Fibroblast of pulmonary artery (primary cell): ENCODE measurements at places on chromosomes 2 and 18.

- no peak for DNase-seq
Observed at GRCh38 chr2:48253301-48253700, 276.7 kb upstream of the STON1 start.

DNA sequence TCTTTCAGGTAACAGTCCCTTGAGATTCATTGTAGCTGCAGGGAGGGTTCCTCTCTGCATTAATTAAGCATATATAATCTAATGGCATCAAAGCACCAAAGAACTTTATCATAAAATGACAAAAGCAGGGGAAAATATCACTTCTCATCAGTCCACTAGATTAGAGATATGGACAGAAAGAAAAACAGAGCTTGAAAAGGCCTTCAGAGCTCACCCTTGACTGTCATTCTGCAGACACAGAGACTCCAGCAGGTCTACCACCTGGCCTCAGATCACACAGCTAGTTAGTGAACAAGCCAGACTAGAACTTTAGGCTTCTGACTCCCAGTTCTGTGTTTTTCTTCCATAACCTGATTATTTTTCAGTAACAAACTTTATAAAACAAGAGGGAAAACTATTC is 88.5 kb downstream of the FIGN start:
- no peak for DNase-seq

- no peak for DNase-seq
Observed at GRCh38 chr2:118755901-118756300, 91.5 kb downstream of the EN1 start.

DNA sequence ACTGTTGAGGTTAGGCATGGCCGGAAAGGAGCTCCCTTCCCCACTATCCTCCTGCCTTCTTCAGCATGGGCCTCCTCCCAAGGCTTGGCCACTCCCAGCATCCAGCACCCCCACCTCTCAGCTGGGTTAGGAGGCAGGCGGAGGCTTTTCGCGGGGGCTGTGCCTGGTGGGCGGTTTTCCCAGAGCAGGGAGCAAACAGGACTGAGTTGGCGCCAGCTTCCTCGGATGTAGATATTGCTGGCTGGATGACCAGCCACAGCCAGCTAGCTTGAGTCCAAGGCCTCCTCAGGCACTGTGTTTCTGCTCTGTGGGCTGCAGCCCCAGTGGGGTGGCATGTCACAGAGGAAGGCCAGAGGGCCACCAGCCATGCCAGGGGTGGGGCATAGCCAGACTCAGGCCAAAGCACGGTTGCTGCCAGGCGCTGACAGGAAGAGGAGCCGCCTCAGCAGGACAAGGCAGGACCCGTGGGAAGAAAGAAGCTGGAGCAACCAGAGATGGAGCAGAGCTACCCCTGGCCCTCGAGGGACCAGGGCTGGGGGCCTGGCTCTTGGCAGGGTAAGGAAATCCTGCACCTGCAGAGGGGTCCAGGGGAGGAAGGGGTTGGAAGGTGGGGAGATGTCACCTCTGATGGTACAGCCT is at the start of gene TCF23:
Gene TCF23, plus strand, starts transcription at position 204 of the 639 bp plus-strand sequence. Its CDS starts 130 bp downstream, at position 334.
- DNase-seq, result peak; percentile 39

- no peak for DNase-seq
Observed at GRCh38 chr2:240234503-240234951, 94.1 kb upstream of the OTOS start.

DNA sequence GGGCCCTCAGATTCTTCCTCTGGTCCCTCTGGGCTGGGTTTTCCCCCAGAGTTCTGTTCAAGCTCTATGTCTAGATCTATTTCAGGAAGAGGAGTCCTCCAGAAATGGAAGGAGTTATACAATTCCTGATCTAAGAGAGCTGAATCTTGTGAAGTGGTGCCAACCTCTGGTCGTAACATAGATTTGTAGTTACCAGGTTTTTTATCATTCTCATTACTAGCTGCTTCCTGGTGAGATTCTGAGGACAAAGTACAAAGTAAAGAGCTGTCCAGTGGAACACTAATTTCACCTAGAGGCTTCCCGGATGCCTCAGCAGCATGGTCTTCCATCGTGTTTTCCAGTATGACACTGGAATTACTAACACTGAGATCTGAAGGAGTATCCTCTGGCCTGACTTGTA is 44.1 kb downstream of the PPP4R1 start:
- no peak for DNase-seq

- DNase-seq, result no peak
Observed at GRCh38 chr2:238487652-238488346, 61.1 kb downstream of the ASB1 start.

GRCh38 chr18:34890486-34891085 is 150.6 kb upstream of the MAPRE2 start:
- DNase-seq, result no peak

- no peak for DNase-seq
Observed at GRCh38 chr18:51562866-51563265, 365.4 kb upstream of the MEX3C start.

GRCh38 chr18:13217971-13218367 is 591 bp upstream of the LDLRAD4 start:
- no peak for DNase-seq

DNA sequence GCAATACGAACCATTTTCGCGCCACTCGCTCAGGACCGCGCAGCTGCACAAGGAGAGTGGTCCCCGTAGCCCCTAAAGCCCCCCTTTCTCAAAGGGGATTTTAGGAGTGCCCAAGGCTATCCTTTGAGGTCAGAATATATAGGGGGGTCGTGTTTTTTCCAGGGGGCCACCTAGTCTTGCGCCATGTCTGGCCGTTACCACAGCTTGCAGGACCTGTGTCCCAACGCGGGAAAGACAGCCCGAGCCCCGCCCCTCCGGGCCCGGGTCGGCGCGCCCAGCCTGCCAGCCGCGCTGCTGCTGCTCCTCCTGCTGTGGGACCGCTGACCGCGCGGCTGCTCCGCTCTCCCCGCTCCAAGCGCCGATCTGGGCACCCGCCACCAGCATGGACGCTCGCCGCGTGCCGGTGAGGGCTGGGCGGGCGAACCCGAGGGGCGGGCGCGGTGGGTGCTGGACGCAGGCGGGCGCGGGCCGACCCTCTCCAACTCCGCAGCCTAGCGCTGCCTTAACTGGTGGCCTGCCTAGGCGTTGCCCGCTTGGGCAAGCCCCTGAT is at the start of gene CDCA7:
Gene CDCA7, plus strand, starts transcription at position 291 of the 550 bp plus-strand sequence. Its CDS starts 92 bp downstream, at position 383.
- peak; percentile 60 for DNase-seq

- DNase-seq, result no peak
Observed at GRCh38 chr2:232286001-232286868, 92.3 kb upstream of the ALPP start.

DNA sequence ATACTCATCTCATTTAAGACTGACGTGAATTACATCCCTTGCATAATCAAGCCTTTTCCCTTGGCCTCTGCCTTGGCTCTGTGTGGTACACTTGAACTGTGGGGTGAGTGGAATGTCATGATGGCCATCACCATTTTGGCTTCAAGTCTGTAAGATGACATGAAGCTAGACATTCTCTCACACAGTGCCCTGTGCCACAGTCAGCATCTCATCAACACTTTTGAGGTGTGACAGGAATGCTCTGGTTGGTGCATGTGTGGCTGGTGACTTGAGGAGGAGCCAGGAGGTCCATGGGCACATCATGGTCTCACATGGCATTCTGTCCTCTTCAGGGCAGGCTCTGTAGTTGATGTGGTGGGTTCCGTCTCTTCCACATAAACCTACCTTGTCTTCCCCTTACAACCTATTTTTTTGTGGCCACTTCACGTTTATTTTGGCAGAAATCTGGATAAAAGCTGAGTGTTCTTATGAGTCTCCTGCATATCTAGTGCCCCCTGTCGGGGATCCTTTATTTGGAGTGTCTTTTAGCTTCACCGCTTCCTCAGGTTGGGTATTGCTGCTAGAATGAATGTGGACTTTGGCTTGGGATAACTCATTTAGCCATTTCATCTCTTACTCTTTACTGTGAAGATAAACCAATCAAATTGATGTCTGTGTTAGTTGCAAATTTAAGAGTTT is 28.1 kb downstream of the MAP4K4 start:
- peak; percentile 39 for DNase-seq

DNA sequence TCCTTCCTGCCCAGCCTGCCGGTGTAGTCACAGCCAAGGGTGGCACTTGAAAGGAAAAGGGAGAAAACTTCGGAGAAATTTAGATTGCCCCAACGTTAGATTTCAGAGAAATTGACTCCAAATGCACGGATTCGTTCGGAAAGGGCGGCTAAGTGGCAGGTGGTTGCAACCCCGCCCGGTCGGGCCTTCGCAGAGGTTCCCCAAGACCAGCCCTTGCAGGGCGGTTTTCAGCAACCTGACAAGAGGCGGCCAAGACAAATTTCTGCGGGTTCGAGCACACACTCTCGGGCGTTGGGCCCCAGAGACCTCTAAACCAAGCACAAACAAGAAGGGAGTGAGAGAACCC is 4.8 kb downstream of the ONECUT2 start:
- DNase-seq, result no peak

DNA sequence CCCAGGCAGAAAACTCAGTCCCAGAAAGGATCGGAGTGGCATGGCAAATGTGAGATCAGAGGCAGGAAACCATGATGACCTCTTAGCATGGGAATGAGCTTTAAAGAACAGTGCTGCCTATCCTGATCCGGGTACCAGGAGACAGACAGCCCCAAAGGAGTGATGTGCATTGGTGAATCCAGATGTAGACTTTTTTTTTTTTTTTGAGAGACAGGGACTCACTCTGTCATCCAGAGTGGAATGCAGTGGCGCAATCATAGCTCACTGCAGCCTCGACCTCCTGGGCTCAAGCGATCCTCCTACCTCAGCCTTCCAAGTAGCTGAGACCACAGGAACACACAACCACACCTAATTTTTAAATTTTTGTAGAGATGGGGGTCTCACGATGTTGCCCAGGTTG is 122.7 kb downstream of the VAPA start:
- no peak for DNase-seq

GRCh38 chr2:18244845-18245244 is 315.6 kb downstream of the RDH14 start:
- DNase-seq, result no peak

DNA sequence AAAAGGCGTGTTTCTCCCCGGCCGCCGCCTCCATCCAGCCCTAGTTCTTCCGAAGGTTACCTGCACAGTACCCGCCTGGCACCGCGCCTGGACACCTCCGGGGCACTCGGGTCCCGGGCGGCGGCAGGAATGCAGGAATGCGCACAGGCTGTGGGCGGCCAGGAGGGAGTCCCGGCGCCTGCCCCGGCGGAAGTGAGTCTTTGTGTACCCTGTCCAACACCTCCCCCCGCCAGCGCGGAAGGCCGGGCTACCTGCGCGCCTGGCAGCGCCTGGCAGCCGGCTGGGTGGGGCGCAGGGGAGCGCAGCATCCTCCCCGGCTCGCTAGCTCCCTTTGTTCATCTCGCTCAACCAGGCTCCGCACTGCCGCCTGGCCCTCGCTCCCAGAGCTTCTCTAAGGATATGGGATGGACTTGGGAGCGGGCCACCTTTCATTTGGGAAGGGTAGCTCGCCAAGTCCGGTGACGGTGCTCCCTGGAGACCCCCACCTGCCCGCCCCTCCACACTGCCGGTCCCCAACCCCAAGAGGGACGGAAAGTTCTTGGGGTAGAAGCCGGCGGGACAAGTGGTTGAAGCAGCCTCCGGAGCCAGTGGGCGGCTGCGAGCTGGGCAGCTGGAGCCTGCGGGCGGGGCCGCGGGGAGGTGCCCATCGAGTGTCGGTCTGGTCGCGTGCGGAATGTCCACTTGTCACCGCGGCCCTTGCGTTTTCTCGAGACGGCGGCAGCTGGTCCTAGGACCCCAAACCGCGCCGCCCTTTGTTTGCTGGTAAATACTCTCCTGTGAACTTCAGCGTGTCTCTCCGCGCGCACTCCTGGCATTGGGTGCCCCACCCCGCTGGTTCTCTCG is 1.2 kb upstream of the ST6GAL2 start:
- DNase-seq, result no peak

- peak; percentile 58 for DNase-seq
Observed at GRCh38 chr2:174748948-174749347, 15.3 kb downstream of the CHRNA1 start.

- no peak for DNase-seq
Observed at GRCh38 chr2:183283209-183283608, 159.0 kb downstream of the NUP35 start.

DNA sequence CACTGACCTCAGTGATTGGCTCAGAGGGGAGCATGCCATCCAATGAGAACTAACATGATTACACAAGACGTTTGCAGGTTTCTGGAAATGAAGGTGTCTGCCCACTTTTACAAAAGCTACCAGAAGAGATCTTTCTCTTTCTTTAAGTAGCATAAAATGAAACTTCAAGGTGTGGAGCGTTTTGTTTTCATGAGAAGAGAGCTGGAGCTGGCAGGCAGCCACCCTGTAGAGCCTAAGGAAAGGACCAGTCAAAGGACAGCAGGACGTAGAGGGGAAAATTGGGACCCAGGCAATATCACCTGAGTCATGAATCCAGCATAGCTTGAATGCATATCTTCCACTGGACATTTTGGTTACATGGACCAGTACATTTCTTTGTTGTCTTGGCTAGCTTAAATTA is 331.0 kb downstream of the EPHA4 start:
- DNase-seq, result no peak

DNA sequence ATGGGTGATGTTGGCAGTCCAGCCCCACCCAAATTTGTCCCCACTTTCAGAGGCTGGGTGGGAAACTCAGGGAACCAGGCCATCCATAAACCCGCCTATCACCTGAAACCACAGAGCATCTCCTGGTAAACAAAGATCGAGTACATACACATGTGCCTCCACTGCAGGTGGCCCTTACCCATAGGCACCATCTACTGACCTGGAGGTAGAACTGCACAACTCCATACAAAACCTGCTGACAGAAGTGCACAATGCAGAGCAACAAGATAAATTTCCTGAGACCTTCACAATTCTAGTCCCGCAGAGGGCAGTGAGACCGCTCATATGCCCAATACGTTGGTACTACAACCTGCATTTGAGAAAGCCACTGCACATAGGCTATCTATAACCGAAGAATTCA is 856.3 kb downstream of the SUCLG1 start:
- DNase-seq, result no peak

DNA sequence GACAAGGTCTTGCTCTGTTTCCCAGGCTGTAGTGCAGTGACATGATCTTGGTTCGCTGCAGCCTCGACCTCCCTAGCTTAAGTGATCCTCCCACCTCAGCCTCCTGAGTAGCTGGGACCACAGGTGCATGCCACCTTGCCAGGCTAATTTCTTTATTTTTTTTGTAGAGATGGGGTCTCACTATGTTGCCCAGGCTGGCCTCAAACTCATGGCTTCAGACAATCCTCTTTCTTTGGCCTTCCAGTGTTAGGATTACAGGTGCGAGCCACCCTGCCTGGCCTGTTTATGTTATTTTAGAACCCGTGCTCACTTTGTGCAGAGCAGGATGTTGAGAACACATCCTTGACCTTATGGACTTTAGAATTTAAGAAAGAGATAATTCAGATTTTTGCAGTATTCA is 17.4 kb downstream of the FAM117B start:
- no peak for DNase-seq

GRCh38 chr2:96088340-96089335 is 27.7 kb downstream of the ADRA2B start:
- no peak for DNase-seq

- no peak for DNase-seq
Observed at GRCh38 chr2:8225266-8225665, 456.6 kb upstream of the ID2 start.

GRCh38 chr2:223494942-223495341 is 107.2 kb downstream of the SCG2 start:
- no peak for DNase-seq
